ENCODE measurements at places on chromosomes 1 and 21.

- DNase-seq: no peak
Measured at GRCh38 chr1:19730793-19731192, 66.1 kb downstream of the HTR6 start.

DNA sequence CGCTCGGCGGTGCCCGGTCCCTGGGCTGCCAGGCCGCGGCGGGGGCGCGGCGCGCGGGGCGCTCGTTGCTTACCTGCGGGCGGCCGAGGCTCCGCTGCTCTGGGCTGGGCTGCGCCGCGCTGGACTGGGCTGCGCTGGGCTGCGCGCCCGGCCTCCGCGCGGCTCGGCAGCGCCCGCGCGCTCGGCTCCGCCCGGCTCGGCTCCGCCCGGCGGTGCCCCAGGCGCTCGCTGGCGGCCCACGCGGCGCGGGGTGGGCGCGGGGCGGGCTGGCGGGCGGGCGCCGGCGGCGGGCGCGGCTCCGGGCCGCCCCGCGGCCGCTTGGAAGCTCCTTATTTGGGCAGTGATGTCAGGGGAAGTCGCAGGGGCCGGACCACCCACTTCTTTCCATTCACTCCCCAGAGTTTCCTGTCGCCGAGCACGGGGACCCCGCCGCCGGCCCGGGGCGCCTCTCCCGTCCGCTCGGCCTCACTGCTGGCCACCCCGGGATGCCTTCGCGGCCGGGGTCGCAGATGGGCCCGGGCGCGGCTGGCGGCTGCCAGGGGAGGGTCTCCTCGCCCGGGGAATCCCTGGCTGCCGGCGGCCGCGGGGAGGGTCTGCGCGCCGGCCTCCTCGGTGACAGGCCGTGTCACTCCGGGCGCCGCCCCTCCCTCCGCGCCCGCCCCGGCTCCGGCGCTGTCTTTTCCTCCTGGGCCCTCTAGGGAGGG lies 177.7 kb upstream of the EDN2 start:
- peak; percentile 61 for DNase-seq

GRCh38 chr1:153540394-153541361 lies at the start of gene S100A5:
S100A5 (minus strand) TSS chr1:153540934; CDS start chr1:153540191, 743 bp downstream.
- peak; percentile 53 for DNase-seq

DNA sequence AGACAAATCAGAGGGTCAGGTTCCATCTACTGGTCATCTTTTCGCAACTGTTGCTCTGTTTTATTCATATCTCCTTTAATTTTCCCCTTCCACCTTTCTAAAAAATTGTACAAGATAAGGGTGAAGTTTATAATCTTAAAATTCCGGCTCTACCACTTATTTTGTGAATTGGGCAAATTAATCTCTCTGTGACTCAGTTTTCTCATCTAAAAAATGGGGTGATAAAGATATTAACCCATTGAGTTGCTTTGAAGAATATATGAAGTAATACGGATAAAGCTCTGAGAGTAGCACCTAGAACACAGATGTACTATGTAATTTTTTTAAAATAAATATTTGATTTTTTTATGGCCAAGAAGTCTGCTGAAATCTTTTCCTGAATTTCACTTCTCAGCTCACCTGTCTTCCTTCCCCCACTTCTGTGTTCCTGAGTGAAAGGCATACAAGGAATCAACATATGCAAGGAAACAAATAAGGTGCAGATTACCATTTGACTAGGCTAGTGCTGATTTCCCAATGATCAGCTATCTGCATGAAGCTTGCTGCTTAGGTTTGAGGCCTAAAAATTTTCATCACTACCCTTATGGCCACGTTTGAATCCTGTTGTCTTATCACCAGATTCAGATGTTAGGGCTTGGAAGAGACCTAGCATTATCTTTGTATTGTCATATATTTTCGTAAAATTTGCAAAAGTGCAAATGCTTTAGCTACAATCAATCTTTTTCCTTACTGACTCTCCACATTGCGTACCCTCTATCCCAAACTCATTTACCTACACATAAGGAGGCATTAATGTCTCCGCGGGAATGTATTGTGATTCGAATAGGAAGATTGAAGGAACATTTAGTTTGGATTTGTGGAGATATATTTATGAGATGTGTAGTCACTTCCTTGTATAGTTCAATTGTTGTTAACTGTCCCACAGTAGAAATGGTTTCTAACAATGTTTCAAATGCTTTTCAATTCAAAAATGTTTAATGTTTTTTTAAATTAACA lies 718.3 kb upstream of the PTBP2 start:
- DNase-seq: no peak

GRCh38 chr1:155960081-155960745 lies 18.1 kb downstream of the ARHGEF2 start:
- DNase-seq: no peak

DNA sequence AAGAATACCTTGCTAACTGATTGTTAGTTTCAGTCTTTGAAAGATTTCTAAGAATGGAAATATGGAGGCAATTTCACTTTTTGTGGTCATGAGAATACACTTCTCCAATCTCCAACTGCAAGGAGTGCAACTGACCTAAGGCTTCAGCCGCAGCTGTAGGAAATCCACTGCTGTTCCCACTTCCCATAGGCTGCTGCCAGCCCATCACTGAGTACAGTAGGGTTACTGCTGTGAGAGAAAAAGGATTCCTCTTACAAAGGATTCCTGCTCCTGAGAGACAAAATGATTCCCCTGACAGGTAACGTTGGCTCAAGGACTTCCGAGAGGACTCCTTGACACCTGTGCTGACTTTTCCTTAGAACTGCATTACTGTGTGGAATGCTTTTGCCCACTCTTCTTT lies 87.4 kb downstream of the ADGRL4 start:
- no peak for DNase-seq

GRCh38 chr1:99062192-99062591 lies 57.5 kb upstream of the PLPPR5 start:
- no peak for DNase-seq

DNA sequence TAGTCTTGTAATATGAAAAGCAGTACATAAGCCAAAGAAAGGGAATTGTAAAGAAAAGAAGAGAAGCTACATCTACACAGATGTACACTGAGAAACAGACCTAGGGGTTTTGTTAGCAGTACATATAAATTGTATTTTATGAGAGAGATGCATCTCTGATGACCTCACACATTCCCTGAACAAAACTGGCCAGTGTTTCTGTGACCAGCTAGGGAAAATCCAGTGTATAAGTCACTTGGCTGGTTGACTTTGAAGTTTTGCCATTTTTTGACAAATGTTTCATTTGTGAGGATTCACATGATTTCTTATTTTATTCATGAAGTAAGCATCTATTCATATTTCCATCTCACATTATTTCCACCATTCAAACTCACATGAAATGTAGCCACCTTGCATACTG lies 28.3 kb upstream of the DYNLT5 start:
- no peak for DNase-seq

DNA sequence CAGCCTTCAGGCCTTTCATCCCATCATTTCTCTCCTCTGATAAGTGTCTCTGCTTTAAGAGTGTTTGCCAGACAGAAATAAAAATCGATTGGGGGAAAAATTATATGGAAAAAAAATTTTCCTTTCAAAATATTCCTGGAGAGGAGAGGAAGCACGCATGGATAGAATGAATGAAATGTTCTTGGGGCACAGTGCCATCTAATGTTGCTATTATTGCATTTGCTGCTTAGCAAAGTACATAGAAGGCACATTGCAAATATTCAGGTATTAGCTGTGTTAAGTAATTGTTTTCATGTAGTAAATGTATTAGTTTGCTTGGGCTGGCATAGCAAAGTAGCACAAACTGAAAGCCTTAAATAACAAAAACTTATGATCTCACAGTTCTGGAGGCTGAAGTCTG lies 18.1 kb downstream of the B3GALT5 start:
- DNase-seq: no peak

DNA sequence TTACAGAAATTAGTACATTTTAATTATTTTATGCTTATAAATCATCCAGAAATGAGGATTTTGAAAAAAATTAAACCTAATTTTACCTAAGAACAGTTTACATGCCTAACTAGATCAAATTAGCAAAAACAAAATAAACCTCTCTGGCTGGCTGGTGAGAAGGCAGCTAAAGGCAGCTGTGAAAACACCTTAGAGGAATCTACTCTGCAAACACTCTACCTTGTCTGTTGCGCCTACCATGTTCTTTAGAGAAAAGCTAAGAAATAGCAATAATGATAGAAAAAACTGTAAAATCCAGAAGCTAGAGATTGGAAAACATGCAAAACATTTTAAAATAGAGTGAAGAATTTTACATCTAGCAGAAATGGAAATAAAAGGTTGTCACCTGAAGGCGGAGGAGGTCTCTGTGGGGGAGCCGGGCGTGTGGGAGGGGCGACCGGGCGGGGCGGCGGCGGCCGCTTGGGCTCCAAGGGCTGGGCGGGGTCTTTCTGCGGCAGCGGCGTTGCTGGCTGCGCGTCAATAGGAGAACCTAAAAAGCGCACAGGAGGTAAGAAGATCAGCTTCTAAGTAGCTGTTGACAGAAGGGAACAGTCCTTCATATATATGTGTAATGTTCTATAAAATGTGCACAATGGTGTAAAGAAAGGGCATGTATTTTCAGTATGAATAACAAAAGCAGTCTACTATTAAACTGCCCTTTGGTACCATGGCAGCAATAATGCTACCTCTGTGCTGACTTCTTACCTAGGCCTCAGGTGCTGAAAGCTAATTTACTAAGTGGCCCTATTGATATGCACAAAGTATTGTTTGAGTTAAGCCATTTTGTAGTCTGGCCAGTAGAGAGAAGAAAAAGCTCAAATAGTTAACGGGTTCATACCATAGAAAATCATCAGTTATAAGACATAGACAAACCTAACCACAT lies 33.3 kb upstream of the CFAP298 start:
- DNase-seq: no peak

- no peak for DNase-seq
Measured at GRCh38 chr1:37035796-37036666, 1.7 kb upstream of the GRIK3 start.

DNA sequence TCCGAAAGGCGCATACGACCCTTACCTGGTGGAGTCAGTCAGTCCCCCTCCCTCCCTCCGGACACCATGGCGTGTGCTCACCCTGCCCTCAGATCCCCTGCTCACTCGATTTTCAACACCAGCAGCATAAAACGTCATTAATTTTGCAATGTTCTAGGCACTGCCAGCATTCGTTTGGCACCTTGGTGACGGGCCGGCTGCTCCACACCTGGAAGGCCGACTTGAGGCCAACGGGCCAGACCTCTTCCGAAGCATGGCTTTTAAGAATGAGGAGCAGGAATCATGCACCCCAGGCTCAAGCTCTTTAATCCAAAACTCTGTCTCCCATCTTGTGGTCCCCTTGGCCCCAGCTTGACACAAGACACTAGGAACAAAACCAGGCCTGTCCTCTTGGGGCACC lies 33.1 kb downstream of the NPHP4 start:
- DNase-seq: no peak

- DNase-seq: no peak
Measured at GRCh38 chr1:97505289-97505688, 415.5 kb downstream of the DPYD start.

DNA sequence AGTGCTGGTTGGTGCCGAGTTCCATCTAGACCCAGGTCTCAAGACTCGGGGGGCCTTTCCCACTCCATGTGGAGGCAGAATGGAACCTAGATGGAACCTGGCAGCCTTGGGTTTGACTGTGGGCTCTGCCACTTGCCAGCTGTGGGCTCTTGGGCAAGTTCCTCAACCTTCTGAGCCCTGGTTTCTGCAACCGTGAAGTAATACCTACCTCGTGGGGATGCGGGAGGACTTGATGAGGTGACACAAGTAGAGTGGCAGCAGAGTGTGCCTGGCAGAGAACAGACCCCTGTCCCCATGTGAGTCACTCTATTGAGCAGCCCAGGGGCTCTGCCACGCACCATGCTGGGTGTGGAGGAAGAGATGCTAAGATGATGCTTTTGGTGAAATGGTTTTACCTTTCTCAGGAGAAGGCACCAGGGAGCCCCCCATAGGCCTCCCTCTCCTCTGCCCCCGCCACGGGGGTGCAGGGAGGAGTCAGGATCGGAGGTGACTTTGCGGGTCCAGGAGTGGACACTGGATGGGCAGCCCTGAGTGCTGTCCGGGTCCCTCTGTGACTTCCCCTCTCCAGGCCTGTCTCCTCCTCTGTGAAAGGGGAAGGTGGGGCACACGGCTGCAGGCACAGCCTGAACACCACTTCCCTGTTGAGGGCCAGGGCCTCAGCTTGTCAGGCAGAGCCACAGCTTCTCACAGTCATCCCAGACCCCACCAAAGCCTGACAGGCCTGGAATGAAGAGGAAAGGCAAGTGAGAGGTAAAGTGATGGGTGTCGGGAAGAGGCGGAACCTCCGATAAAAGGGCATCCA lies 36.7 kb upstream of the EDN2 start:
- DNase-seq: no peak

- DNase-seq: peak; percentile 17
Measured at GRCh38 chr1:36884801-36885200, 149.5 kb downstream of the GRIK3 start.

DNA sequence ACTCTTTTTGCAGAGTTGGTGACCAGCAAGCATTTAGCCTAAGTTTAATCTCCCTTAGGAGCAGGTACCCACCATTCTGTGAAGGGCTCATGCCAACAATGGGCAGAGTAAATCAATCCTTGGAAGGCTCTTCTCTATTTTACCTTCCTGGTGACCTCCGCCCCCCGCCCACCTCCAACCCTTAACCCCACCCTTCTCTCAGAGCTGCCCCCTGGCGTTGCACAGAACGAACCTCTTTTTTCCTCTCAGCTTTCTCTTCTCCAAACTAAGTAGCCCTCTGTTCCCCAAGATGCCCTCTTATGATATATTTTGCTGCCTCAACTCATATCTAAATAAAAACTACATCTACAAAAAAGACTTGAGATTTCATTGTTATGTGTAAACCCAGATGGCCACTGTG lies 186.8 kb downstream of the SEC16B start:
- no peak for DNase-seq

DNA sequence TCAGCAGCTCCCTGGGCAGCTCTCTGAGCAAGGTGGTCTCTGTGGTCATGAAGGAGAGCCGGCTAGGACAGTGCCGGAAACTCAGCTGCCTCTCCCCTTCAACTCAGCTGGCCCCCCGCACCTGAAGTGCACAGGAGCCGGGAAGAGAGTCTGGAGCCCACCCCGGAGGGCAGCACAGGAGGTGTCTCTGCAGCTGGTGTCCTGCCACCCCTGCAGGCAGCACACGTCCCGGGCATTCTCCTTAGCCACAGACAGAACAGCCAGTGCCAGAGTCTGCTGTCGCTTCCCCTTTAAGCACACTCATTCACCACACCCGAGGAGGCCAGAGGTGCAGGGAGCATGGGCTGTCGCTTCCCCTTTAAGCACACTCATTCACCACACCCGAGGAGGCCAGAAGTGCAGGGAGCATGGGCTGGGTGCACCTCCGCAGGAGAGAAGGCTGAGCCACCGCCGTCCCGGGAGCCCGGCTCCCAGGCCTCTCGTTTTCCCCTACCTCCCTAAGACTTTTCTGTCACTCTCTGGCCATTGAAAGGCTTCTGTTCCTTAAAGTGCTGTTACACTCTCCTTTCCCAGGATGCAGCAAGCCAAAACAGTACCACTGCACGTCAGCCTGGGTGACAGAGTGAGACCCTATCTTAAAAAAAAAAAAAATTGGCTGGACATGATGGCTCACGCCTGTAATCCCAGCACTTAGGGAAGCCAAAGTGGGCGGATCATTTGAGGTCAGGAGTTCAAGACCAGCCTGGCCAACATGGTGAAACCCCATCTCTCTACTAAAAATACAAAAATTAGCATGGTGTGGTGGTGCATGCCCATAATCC lies 16.9 kb upstream of the SAMD11 start:
- no peak for DNase-seq

GRCh38 chr1:3989465-3989864 lies 89.4 kb upstream of the C1orf174 start:
- no peak for DNase-seq

All from CD4-positive, alpha-beta T cell (primary cell).